ENCODE measurements at places on chromosomes 1 and 21.
A peak's percentile ranks its signal among the peaks of the same experiment; 100 is the strongest.

DNA sequence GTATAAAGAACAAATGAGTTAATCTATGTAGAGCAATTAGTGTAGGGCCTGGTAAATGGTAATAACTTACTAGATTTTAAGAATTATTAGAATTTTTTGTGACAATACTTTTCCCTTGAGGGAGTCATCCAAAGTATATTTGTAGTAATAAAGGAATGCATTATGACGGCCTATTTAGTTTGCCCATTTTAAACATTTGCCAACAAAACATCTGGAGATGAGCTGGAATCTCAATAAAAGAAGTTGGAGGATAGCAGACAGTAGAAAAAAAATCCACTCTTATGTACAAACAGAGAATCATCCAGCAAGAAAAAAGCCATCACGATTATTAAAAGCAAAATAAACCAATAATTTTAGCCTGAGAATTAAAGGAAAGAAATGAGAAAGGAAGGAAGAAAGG, 567.3 kb upstream of the ADAMTS5 start:
- DNase-seq = no peak

DNA sequence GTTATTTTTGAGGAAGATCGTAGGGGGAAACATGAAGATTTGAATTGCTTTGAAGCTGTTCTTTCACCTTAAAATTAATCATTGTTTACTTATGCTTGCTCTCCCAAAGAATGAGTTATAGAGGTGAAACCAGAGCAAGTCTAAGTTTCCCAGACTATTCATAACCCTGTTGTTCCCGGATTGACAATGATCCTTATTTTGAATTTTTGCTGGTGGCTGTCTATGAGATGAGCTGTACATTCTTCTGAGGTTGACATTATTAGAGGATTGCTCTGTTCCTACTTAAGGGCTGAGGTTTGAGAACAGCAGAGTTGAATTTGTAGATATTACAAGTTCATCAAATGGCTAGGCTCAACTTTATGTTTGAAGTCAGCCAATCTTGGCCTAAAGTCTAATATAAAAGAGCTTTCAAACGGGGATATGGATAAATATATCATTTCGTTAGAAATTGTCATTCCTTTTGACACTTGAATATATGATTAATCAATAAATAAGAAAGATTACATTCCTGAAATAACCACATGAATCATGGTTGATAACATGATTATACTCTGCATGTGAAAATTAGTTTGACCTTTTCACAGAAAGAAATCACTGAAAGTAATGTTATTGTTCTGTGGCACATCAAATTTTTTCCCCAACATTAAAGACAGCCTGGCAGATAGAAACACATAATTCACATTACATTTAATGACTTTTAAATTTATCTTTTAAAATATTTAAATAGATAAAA, 19.1 kb upstream of the PDE4B start:
- DNase-seq = no peak

GRCh38 chr1:230310381-230311163, 115.6 kb downstream of the PGBD5 start:
- peak; percentile 32 for DNase-seq

GRCh38 chr1:152159144-152159543, at the start of gene RPTN:
RPTN (minus strand) TSS chr1:152159228; CDS start chr1:152157889, 1,339 bp downstream.
- DNase-seq = no peak

DNA sequence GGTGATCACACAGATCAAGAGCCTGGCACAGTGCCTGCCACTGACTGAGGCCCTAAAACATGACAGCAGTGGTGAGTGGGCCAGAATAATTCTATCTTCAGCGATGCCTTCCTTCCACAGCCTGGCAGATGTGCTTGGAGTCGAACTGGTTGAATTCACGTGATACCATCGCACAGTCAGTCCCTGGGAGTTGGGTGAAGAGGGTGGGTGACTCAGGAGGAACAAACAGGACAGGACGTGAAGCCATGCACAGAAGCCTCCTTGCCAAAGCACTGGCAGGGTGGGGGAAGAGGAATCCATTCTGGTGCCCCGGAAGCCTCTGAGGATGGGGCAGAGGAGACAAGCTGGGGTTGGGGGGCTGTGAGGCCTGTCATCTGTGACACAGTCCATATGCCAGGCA, 80.3 kb upstream of the WNT4 start:
- DNase-seq = no peak

- DNase-seq = no peak
These were observed 784.5 kb downstream of the BRINP3 start for GRCh38 chr1:189693140-189693539.

- no peak for DNase-seq
These were observed 40.1 kb downstream of the CHAF1B start for GRCh38 chr21:36425286-36425685.

DNA sequence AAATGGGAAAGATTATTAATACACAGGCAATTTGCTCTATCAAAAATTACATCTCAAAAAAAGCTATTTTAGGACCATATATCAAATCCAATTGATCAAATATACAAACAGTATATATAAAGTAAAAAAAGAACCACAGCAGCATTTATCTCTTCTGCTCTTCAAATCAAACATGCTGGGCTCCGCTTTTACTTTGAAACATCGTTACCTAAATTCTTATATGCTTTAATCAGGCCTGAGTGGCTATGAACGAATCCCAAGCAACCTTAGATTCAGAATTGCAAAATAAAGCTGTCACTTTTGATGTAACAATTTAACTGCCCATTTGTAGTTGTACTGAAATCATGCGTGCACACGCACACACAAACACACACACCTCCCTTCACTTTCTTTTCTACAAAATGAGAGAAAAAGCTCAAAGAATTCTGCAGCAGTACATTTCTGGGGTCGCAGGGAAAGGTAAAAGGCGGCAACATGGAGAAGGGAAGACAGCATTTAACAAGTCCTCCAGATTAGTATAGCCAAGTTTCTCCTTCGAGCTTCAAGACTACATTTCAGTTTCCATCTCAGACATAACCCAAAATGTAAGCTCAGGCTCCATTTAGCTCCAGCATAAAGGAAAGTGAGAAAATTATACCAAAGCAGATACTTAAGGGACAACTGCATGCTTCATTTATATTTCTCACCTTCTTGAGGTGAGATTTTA, 92.2 kb upstream of the TTC39A start:
- DNase-seq = no peak

GRCh38 chr1:180594723-180595122, 36.0 kb downstream of the OVAAL start:
- no peak for DNase-seq

DNA sequence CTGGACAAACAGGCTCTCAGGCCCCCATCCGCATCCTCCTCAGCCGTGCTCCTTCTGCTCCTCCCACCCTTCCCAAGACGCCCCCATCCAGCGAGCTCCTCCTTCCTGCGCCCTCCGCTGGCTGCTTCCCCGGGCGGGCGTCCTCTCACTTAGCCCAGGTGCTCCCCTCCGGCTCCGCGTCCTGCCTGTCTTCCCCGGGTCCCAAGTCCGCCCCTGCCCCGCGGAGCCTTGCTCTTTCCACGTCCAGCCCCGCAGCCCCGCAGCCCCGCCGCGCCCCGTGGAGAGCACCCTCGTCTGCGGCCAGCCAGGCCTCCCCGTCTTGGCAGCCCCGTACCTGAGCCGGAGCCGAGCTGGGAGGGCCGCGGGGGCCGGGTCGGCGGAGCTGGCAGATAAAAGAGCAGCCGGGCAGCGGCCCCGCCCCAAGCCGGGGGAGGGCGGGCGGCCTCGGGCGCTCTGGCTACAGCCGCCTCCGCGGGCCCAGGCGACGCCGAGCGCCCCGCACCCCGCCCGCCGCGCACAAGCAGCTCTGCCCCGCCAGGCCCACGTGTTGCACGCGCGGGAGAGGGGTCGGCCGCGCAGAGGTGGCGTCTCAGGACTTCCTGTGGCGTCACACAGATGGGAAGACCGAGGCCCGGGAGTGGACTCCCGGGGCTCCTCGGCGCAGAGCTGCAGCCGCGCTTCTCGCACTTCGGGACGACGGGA, at the start of gene PAQR7:
Gene PAQR7 (minus strand): TSS at position 555 of the 702 bp plus-strand sequence. CDS start 11,869 bp downstream, outside the sequence.
- DNase-seq = peak; percentile 25

DNA sequence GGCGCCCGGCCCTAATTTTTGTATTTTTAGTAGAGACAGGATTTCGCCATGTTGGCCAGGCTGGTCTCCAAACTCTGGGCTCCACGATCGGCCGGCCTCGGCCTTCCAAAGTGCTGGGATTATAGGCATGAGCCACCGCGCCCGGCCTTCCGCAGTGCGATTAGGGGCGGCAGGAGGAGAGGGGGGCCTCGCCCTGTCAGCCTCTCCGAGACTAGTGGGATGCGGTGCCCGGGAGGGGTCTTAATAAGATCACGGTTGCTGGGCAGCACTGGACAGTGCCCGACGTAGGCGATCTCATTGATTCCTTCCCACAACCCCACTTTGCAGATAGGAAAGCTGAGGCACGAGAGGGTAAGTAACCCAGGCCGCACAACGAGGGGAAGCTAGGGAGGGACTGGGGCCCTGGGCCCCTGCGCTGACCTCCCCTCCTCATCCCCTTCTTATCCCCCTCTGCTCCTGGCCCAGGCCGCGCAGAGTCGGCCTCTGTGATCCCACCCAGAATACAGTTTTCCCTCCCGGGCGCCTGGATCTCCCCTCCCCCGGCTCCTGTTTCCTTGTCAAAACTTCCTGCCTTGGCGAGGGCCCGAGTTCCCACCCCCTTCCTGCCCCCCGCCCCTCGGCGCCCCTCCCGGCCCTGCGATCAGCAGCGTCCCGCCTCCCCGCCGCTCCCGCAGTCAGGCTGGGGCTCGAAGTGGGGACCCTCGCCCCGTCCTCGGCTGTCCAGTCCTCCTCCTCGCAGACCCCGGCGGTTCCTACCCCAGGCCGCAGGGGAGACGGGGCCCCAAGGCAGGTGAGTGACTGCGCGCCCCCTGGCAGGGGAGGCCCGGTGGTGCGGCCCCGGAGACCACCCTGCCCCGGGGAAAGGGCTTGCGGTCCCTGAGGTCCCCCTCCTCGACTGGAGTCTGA, at the start of gene PEAR1:
Gene PEAR1 (plus strand): TSS at position 671 of the 906 bp plus-strand sequence. CDS start 10,209 bp downstream, outside the sequence.
- no peak for DNase-seq

DNA sequence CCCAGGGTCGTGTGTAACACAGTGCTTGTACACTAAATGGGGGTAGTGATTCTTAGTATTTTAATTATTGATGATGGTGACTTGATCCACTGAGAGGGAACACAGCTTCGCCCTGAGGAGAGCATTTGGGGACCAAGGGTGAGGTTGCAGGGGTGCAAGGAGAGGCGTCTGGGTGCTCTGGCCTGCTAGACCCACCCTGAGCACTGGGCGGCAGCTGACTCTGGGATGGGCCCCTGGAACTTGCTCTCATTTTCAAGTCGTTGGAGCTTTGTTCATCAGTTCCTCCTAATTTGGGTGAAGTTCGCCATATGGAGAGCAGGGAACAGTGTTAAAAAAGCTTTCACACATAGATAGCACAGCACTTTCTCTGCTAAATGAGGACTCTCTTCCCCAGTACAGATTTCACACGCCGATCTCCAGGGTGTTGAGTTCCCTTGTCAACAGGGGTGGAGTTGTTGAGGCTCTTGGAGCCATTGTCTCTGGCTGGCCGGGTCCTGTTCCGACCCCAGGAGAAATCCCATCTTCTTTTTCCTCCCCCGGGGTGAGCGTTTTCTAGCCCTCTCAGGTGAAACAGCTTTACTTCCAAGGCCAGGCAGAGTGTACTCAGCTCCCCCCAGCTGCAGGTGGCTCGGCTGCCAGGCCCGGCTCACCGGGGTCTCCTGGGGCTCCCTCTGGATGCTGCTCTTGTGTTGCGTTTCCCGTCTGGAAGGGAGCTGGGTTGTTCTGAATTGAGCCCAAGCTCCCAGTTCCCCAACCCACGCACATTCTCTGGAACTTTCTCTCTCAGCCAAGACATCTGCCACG, 367.4 kb downstream of the RPS6KC1 start:
- DNase-seq = no peak

DNA sequence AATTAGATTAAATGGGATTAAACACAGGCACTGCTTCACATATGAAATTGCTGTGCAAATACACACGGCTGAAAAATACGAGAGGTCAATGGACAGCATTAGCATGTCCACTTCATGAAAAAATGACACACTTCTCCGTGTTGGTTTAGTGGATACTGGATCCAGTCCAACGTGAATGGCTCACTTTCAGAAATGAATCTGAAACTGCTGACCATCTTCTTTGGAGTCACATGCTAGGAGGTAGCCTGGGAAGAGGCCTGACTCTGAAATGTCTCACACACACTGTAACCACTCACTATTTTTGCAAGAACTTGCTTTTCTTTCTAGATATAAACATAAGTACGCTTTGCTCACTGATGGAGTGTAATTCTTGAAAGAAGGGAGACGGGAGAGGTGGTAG, 127.3 kb downstream of the HLCS start:
- DNase-seq = no peak

- DNase-seq = peak; percentile 39
These were observed 32.8 kb upstream of the IFNAR2 start for GRCh38 chr21:33196941-33197374.

DNA sequence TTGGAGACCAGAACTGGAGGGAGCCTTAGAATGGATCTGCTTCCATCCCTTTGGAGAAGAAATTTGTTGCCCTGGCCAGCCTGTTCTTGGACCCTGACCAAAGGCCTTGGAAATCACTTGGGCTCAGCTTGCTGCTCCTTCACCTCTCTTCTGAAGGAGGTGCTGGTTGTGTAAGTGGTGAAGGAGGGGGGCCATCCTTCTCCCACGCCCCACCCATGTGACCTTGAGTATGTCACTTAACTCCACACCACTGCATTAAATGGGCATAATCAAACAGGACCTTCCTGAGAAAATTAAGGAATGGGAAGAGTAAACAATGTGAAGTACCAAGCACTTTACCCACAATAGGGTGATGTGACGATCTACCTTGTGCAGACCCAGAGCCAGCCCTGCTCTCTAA, 68.3 kb upstream of the GJB5 start:
- no peak for DNase-seq
